ENCODE measurements at places on chromosomes 4 and X.
A peak's percentile ranks its signal among the peaks of the same experiment; 100 is the strongest.

- H3K4me3 ChIP-seq = no peak overlapping the region
- H3K27me3 ChIP-seq = no peaks in the 10 kb centered on the region
- DNase-seq = no peak
- H3K4me1 ChIP-seq = no peaks in the 10 kb centered on the region
- H3K27ac ChIP-seq = no peak overlapping the region
- H3K36me3 ChIP-seq = no peaks in the 10 kb centered on the region
These were observed 1118.1 kb upstream of the PABPC4L start for GRCh38 chr4:135319685-135320084.

- H3K36me3 ChIP-seq = no peaks in the 10 kb centered on the region
- H3K4me1 ChIP-seq = no peaks in the 10 kb centered on the region
- H3K4me3 ChIP-seq = no peak overlapping the region
- H3K27ac ChIP-seq = no peak overlapping the region
- H3K27me3 ChIP-seq = no peaks in the 10 kb centered on the region
These were observed 257.9 kb downstream of the PCDH18 start for GRCh38 chr4:137274404-137274803.

DNA sequence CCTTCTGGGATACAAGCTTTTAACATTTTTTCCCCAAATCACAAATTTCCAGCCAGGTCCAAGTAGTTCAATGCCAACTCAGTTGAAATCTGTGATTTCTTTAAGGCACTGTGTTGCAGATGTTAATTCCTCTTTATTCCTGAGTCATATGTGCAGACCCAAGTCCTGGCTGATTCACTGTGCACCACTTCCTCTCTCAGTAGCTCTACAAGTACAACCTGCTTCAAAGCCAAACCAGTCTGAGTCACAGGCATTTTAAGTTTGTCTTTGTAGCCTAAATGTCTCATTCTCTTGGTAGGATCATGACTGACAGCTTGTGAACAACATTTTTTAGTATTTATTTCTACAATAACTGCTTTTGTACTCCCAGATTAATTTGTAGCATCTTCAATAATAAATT is 165.6 kb upstream of the S100G start:
- no peaks in the 10 kb centered on the region for H3K4me1 ChIP-seq
- no peaks in the 10 kb centered on the region for H3K27me3 ChIP-seq
- H3K27ac ChIP-seq = no peak overlapping the region
- no peaks in the 10 kb centered on the region for H3K36me3 ChIP-seq

DNA sequence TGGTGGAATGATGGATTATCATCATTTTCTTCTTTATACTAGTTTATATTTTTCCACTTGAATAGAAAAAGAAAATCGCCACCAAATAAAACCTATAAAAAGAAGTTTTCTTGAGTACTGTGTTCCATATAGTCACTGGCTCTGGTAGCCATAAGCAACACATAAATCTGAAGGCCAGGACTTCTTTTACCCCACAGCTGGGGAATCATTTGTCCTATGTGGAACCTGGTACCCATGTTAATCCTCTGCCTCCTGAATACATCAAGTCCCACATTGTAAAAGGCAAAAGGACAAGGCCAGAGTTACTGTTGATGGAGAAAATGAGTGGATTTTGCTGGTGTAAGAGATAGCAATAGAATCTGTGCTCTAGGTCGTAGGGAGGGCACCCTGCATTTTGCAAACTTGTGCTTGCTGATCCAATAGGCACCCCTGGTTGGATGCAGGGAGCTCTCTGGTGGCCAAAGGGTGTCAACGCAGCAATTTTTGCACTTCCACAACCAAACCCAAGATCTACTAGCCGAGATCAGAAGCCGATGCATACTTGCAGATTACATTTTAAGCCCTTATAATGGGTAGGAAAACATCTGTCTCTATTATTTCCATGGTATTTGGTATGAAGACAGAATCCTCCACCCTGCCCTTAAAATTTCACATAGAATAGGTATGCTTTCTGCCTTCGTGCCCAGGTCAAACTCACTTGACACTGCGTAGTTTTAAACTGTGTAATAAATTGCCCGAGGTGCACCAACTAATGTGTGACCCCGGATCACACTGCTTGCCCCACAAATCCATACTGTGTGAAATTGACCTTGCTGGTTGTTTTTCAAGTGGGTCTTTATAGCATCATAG is 146.2 kb upstream of the SCML1 start:
- peak; percentile 65 for DNase-seq
- H3K4me3 ChIP-seq = peak overlapping the region; percentile 21
- H3K27me3 ChIP-seq = no peaks in the 10 kb centered on the region
- peaks cover 3% of the 10 kb centered on the region for H3K4me1 ChIP-seq
- no peak overlapping the region for H3K27ac ChIP-seq

GRCh38 chr4:160824481-160824880 is 1339.3 kb downstream of the FSTL5 start:
- H3K4me3 ChIP-seq = no peak overlapping the region
- no peak for DNase-seq
- H3K27ac ChIP-seq = no peak overlapping the region
- no peaks in the 10 kb centered on the region for H3K27me3 ChIP-seq
- H3K4me1 ChIP-seq = no peaks in the 10 kb centered on the region

DNA sequence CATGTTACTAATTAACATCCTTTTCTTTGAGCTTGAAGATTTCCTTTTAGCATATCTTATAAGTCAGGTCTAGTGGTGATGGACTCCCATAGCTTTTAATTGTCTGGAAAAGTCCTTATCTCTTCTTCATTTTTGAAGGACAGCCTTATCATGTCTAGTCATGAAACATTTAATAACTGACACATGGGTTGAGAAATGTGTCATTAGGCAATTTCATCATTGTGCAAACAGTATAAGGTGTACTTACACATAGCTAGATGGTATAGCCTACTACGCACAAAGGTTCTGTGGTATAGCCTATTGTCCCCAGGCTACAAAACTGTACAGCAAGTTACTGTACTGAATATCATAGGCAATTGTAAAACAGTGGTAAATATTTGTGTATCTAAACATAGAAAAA is 34.5 kb upstream of the ALG13 start:
- H3K27ac ChIP-seq = no peak overlapping the region
- no peaks in the 10 kb centered on the region for H3K27me3 ChIP-seq
- DNase-seq = no peak
- no peaks in the 10 kb centered on the region for H3K4me1 ChIP-seq

DNA sequence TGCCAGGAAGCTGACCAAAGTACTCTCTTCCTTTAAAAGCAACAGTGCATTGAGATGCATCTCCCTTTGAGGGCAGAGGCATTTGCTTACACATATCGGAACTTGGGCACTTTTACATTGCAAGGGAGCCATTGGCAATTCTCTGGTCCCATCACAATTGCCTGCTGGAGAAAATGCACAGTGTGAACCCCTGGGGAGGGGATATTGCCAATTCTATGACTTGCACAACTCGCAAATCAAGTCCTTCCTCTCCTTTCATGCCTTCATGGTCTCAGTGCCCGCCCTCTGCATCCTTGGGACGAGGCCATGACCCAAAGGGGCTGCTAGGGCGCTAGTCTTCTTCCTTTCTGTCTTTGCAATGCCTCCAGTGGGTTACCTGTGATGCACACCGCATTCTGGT is 14.9 kb upstream of the PDZD4 start:
- DNase-seq = no peak
- H3K36me3 ChIP-seq = no peaks in the 10 kb centered on the region
- no peak overlapping the region for H3K27ac ChIP-seq
- no peaks in the 10 kb centered on the region for H3K4me1 ChIP-seq

GRCh38 chrX:137034508-137034872 is 695 bp upstream of the GPR101 start:
- no peak overlapping the region for H3K27ac ChIP-seq
- no peaks in the 10 kb centered on the region for H3K27me3 ChIP-seq
- H3K4me1 ChIP-seq = peaks cover 5% of the 10 kb centered on the region

DNA sequence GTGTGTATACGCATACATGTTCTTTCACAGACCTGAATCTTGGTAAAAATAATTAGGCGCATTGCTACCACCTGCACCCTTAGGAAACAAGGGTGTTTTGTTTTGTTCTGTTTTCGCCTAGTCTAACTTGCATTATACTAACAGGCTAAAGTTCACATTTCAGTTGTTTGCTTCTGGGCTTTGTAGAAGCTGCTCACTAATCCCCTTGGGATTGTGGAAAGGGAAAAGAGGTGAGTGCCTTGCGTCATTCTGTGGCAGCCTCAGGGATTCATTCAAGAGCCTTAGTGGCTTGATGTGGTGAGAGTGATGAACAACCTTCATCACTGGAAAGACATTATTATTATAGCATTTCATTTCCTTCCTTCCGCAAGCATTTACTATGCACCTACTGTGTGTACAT is 331.1 kb downstream of the ADGRL3 start:
- no peaks in the 10 kb centered on the region for H3K4me1 ChIP-seq
- no peaks in the 10 kb centered on the region for H3K36me3 ChIP-seq
- no peak overlapping the region for H3K27ac ChIP-seq

- DNase-seq = no peak
- H3K4me1 ChIP-seq = no peaks in the 10 kb centered on the region
- H3K4me3 ChIP-seq = no peak overlapping the region
- H3K27me3 ChIP-seq = no peaks in the 10 kb centered on the region
- H3K27ac ChIP-seq = no peak overlapping the region
- H3K36me3 ChIP-seq = no peaks in the 10 kb centered on the region
These were observed 156.8 kb upstream of the SFRP2 start for GRCh38 chr4:153945704-153946103.

DNA sequence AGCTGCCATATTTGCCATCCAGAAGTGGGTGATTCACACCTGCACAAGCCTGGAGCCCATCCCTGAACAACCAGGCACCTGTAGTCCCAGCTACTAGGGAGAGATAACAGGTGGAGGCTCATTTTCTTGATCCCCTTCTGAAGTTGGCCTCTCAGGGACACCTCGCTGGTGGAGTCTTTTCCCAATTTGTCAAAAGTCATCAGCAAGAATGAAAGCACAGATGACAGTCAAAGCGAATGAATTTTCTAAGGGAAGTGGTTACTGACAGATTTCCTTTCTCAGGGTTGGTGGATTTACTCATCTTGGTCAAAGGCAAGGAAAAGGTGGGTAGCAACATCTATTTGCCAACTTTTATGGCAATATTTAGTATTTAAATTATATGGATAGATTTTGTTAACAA is 36.5 kb downstream of the FGFBP1 start:
- no peaks in the 10 kb centered on the region for H3K36me3 ChIP-seq
- H3K27me3 ChIP-seq = no peaks in the 10 kb centered on the region
- no peak overlapping the region for H3K27ac ChIP-seq
- DNase-seq = no peak
- no peak overlapping the region for H3K4me3 ChIP-seq

- no peaks in the 10 kb centered on the region for H3K27me3 ChIP-seq
- H3K4me3 ChIP-seq = peak overlapping the region; percentile 74
- H3K4me1 ChIP-seq = no peaks in the 10 kb centered on the region
- DNase-seq = no peak
- no peak overlapping the region for H3K27ac ChIP-seq
These were observed 1.2 kb downstream of the PRPS1 start for GRCh38 chrX:107629540-107629909.

DNA sequence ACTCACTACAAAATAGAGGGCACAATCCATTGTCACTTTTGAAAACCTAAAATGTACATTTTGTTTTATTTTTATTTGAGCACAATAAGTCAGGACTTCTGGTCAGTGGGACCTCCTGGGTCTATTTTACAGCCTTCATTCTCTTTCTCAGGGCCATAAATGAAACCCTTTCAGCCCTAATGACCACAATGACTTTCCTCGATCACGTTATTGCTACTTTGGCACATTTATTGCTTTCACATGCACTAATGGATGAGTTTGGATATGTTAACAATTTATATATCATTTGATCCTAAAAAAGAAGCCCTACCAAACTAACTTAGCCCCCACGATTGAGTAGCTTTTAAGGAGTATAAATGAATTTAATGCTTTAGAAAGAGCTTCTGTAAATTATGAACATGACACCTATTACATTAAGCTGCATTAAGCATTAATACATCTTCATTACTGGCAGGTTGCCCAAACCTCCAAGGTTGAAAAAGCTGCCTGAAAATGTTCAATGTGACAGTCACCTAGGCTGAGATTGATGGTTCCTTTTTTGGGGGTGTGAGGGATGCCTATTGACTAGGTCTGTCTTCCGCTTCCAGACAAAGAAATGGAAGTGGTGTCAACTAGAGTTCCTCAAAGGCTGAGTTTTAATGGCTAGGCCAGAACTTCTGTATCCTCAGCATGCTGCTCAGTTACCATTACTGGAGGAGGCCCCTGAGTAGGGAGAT is 296.4 kb downstream of the GPAT3 start:
- no peak for DNase-seq
- H3K4me3 ChIP-seq = no peak overlapping the region
- no peaks in the 10 kb centered on the region for H3K27me3 ChIP-seq
- no peak overlapping the region for H3K27ac ChIP-seq
- H3K36me3 ChIP-seq = no peaks in the 10 kb centered on the region

GRCh38 chr4:73181231-73181630 is 77.4 kb downstream of the ANKRD17 start:
- no peaks in the 10 kb centered on the region for H3K27me3 ChIP-seq
- H3K4me3 ChIP-seq = no peak overlapping the region
- no peak overlapping the region for H3K27ac ChIP-seq
- no peak for DNase-seq
- peaks cover 13% of the 10 kb centered on the region for H3K36me3 ChIP-seq

GRCh38 chr4:88728146-88728545 is 30.5 kb upstream of the NAP1L5 start:
- peak overlapping the region; percentile 56 for H3K27ac ChIP-seq
- peaks cover 6% of the 10 kb centered on the region for H3K36me3 ChIP-seq
- no peaks in the 10 kb centered on the region for H3K27me3 ChIP-seq
- no peak overlapping the region for H3K4me3 ChIP-seq

DNA sequence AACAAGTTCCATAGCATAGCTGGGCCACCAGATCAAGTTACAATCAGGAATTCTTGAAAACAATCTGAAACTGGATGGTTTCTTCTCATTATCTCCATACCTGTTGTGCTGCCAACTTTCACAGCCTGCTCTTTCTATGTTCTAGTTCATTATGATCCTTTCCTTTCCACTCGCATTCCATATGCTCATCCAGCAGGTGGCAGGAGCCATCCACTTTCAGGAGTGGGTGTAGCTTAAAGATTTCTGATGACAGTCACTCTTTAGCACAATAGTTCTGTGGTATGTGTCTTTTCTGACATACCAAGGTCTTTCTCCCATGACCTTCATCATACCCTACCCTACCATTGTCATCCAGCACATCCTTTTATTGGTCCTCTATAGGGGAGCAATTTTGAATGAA is 46.4 kb downstream of the PAGE2 start:
- H3K27ac ChIP-seq = no peak overlapping the region
- H3K36me3 ChIP-seq = no peaks in the 10 kb centered on the region
- peak; percentile 19 for DNase-seq
- H3K27me3 ChIP-seq = no peaks in the 10 kb centered on the region
- H3K4me1 ChIP-seq = no peaks in the 10 kb centered on the region
